Stimulated activated CD4-positive, alpha-beta T cell treated with anti-CD3 and anti-CD28 coated beads, Interleukin-4, amount 100 ng/mL, for 1 hour (primary cell): ENCODE measurements at places on chromosomes 7 and 10.

DNA sequence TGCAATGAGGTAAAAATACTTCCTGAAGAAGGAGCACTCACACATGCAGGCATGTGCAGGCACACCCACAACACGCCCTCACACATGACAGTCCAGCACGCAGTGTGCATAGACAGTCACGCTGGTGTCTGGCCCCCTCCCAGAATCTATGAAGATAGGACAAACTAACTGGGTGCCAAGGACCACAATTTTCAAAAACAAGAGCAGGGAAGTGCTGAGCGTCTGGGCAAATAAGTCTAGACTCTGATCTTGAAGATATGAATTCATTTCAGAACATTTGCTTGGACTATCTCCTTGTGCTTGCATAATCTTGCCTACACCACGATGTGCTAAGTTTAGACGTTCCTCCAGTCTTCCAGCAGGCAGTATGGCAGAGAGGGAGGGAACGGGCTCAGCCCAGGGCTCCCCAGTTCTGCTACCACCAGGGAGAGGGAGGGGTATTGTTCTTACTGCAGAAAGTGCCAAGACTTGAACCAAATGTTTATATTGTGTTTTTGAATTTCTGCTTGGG, 276.5 kb upstream of the KLF6 start:
- no peak for DNase-seq

DNA sequence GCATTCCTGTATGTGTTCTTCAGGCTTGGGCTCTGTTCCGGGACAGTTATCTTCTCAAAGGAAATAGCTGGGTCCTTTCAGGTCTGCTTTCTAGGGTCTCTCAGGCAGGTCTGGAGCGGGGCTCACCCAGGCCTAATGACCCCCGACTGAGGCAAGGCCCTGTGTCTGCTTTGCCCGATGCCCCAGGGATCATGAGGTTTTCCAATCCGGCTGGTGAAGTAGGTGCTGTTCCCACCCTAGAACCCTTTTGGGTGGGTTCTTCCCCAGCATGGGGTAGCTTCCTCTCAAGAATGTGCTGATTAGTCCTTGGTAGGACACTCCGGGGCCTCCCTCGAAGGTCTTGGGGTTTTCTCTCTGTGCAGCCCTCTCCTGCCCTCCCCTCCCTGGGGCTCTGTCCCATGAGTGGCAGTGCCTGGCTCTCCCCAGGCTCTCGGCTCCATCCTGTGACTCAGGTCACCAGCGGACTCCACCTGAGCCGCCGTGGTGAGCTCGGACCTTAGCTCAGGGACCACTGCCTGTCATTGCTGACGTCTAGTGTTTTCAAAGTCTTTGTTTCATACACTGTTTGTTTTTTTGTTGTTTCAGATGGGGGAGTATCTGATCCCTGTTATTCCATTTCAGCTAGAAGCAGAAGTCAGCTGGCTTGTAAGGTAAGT, 71.0 kb upstream of the NKX6-2 start:
- no peak for DNase-seq

- DNase-seq, result no peak
Measured at GRCh38 chr10:118874171-118874570, 119.4 kb upstream of the CACUL1 start.

DNA sequence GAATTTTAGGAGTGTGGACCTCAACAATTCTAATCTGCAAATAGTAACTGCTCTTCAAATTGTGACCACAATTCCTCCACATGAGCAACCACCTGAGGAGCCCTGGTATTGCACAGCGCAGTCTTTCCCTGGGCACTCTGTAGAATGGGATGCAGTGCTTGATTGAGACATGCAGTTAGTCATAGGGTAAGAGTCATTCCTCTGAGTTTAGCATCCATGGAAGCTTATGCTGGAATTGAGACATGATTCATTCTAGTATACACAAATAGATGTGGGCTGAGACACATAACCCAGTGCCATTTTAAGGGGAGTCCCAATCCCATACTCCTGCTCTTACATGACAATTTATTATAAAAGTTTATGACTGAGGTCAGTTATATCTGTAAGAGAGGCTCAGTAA, 582.3 kb upstream of the CNTNAP2 start:
- DNase-seq, result no peak

DNA sequence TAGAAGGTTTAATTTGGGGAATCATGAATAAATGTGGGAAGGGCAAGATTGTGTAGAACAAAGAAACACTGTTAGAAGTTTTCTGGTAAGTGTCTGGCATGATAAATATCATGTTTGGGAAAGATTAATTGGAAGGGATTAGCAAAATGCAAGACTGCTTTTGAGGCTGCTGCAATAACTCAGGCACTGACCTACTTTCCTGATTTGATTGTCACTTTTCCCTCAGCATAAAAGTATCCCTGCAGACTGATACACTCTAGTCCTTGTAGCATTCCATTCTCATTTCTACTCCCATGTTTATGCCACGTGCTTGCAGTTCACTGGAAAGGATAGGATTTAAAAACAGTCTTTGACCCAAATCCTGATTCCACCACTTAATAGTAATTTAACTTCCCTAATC, 303.3 kb upstream of the SEMA3A start:
- DNase-seq, result no peak

- DNase-seq, result no peak
Measured at GRCh38 chr7:8564281-8564680, 130.9 kb downstream of the NXPH1 start.

GRCh38 chr10:101493249-101493648, 94.8 kb downstream of the POLL start:
- DNase-seq, result no peak

DNA sequence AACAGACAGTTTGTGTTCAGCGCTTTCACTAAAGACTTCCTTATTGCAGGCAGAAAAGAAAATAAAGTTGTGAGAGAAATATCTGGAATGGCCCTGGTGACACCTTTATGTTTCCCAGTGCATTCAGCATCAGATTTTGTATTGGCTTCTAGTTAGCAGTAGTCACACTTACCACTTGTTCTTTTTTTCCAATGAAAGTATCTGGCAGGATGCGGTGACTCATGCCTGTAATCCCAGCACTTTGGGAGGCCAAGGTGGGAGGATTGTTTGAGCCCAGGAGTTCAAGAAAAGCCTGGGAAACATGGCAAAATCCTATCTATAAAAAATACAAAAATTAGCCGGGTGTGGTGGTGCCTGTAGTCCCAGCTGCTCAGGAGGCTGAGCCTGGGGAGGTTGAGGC, 649.6 kb downstream of the LRMDA start:
- no peak for DNase-seq

GRCh38 chr7:146922782-146923181, 806.2 kb downstream of the CNTNAP2 start:
- DNase-seq, result no peak

DNA sequence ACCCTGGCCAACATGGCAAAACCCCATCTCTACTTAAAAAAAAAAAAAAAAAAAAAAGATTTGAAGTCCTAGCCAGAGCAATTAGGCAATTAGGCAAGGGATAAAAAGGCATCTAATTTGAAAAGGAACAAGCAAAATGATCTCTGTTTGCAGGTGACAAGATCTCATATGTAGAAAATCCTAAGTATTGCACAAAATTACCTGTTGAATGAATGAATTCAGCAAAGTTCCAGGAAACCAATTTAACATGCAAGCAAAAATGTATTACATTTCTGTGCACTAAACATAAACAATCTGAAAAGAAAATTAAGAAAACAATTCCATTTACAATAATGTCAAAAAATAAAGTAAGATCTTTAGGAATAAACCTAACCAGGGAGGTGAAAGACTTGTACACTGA, 5.2 kb downstream of the PILRB start:
- no peak for DNase-seq

GRCh38 chr10:77707570-77707969, 70.0 kb upstream of the KCNMA1 start:
- DNase-seq, result no peak

GRCh38 chr7:22338877-22339276, 18.1 kb downstream of the RAPGEF5 start:
- no peak for DNase-seq

- DNase-seq, result no peak
Measured at GRCh38 chr7:106901828-106902441, 36.9 kb downstream of the PIK3CG start.

GRCh38 chr10:77686650-77687417, 49.2 kb upstream of the KCNMA1 start:
- no peak for DNase-seq

DNA sequence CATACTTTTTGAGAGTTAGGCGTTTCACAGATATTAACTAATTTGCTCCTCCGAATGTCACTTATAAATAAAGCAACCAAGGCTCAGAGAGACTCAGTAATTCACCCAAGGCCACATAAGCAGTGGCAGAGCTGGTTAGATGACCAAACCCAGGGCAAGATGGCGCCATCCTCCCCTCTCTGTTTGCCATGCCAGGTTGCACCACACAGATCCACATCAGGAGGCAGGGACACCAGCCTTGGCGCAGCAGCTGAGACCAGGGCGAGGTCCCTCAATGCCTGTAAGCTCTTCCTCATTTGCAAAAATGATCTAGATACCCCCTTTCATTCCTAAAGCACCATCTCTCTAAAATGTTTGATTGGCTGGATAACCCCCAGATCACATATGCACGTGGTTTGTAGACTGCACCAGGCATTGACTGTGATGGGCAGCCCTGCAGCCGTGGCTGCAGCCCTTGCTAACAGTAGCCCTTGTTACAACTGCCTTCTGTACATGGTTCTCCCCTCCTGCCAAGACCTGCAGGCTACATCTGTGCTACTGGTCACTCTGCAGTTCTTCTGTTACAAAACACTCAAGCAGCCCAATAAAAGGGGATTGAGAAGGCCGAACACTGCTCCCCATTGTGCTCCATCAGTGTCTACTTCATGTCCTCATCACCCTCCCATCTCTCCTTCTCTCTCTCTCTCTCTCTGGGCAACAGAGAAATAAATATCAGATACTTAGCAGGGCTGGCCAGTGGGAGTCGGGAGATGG, 298.6 kb downstream of the PRPF18 start:
- no peak for DNase-seq

DNA sequence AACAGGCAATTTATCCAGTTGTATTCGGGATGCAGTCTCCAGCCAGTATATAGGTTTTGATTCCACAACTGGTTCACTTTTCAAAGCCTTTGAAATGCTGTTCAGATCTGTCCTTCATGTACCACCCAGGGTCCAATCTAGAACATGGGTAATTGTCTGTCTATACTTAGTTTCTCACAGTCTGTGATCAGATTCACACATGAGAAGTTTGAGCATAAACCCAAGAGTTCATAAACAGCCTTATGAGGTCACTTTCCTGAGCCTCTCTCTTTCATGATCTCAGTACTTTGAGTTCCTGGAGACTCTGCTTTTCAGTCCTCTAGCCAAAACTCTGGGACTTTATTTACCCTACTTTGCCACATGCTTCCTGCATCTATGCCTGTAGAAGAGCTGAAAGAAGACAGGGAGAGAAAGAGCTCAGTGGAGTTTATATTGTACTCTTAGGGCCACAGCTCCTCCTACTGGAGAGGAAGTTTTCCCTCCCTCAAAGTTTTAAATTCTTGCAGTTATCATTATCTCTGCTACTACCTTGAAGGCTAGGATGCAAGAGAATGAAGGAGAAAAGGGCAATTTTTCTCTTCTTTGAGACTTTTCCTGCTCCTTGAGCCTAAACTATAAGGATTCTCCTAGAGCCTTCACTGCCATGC, 172.0 kb downstream of the ZEB1 start:
- DNase-seq, result no peak

DNA sequence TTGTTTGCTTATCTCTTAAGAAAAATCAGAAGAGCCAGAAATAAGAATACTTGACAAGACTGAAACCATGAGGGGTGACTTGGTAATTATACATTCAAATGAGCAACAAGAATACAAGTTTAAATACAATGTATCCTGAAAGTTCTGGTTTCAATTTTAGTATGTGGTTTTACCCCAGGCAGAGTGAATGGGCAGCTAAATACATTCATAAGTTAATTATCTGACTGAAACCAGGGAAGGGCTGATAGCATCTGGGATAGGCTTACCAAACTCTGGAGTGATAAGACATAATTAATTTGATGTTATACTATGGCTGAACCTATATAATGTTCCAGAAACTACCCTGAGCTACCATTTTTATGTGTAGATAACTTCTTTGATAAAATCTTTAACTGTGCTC, 252.2 kb upstream of the PLXNA4 start:
- no peak for DNase-seq

- no peak for DNase-seq
Measured at GRCh38 chr7:142685877-142686508, 63.3 kb upstream of the PRSS1 start.

DNA sequence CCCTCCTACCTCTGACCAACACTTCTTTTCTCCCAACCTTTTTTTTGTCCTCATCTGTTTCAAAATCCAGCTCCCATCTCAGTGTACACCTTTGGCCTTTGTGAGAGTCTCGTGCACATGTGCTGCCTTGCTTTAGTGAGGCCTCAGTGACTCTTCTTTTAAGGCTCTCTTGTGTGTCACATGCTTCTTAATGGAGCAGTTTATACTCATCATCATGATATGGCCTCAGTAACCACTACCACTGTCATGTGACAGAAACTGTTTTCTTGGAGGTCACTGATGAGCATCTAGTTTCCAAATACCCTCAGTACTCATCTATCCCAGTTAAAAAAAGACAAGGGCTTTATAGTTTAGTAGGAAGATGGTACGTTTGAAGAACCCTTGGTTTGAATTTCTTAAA, 8.1 kb upstream of the ARHGAP22 start:
- DNase-seq, result no peak

DNA sequence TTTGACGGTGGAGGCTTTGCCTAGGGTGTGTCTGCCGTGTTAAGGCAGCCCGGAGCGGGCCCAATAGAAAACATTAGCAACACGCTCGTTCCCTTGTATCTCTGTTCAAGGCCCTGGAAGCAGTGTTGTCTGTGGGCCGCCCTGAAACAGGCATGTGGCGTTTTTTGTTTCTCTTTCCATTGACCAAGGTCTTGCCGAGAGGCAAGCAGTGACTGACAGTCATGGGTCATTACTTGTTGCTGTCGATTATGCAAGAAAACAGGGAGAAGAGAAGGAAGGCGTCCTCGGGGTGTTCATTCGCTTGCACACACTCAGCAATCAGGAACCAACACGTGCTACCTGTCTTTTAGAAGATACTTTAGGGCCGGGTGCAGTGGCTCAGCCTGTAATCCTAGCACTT, 92.5 kb downstream of the EZH2 start:
- no peak for DNase-seq
